T-helper 2 cell (primary cell): ENCODE measurements at places on chromosomes 5 and 9.

DNA sequence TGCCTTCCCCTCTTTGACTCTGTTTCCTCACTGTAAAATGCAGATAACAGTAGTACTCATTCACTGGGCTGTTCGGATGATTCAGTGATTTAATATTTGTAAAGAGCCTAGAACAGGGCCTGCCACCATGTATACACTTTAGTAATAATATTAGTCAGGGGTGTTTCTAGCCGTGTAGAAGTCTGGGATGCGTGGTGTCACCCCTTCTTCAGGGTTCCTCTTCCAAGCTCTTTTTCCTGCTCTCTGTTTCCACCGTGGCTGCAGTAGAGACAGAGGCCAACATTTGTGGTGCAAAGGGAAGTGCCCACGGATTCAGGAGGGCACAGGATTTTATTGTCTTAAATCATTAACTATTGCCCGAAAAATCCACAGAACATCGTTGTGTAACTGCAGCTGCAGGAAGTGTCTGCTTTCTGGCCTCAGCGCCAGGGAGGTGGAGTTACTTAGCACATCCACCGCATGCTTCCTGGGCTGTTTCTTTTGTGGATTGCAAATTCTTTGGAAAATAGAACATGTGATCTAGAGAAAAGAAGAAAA is 61.7 kb downstream of the TRIO start:
- DNase-seq: no peak

GRCh38 chr5:137195483-137195882 is 303.6 kb downstream of the SPOCK1 start:
- no peak for DNase-seq

DNA sequence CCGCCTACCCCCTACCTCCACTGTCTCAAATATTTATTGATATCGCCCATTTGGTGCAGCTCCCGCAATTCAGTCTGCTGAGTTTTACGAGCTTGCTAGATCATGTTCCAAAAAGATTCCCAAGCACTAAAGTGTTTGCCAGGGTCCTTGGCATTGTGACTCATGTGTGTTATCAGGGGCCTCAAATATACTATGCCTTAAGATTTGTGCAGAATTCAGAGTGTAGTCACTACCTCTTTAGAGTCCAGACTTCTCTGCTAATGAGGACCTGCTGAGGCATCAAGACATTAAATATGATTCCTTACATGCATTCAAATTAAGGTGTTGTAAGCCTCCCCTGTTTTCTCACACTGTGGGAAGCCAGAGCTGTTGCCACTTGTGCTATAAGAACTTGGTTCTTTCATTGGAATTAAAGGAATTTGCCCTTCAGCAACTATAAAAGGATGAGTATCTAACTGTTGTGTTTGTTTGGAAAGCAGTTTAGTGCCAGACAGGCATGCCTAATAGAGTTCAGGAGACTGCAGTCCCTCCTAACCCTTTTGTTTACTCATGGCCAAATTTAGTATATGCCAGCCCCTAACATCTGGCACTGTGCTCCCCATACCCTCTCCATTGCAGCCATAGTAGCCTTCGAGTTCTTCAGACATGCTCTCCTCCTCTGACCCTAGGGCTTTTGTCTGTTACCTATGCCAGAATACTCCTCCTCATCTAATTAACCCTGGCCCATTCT is 316.4 kb downstream of the NR3C1 start:
- DNase-seq: no peak

DNA sequence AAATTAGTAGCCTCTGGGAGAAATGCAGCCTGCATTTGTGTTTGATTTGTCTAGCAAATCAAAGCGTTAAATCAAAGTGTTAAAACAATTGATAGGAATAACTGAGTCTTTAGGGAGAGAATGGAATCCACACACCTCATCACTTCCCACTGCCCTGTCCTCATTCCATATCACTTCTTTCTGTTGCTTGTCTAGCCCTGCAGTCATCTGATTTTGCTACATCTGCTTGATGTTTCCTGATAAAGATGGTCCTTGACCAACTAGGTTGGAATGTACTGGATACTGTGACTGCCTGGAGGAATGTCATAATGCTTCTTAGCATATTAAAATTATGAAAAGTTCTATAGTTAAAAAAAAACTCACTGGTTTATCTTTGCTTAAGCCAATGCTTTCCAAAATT is 119.9 kb downstream of the DOCK2 start:
- no peak for DNase-seq

GRCh38 chr9:129576546-129577543 is 44.1 kb downstream of the C9orf50 start:
- DNase-seq: no peak

GRCh38 chr5:80399526-80400239 is 8.2 kb upstream of the ZFYVE16 start:
- DNase-seq: no peak

GRCh38 chr5:146394486-146394885 is 52.6 kb upstream of the TCERG1 start:
- DNase-seq: no peak

- no peak for DNase-seq
These were observed 189.4 kb downstream of the TENT4A start for GRCh38 chr5:6902597-6902996.

DNA sequence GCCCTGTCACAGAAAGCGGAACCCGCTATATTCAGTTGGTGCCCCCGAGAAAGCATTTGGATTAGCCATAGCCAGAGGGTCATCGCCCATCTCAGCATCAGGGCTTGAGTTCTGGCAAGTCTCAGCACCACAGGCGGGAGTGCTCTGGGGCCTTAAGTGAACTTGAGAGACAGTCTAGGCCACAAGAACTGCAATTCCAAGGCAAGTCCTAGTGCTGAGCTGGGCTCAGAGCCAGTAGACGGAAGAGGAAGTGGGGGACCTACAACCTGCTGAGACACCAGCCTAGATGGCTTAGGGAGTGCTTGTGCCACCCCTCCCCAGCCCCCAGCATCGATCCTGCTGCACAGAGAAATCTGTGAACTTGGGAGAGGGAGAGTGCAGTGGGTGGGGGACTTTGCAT is 594.9 kb downstream of the CCDC171 start:
- no peak for DNase-seq

- no peak for DNase-seq
These were observed 148.5 kb downstream of the ISOC1 start for GRCh38 chr5:129243039-129243438.

DNA sequence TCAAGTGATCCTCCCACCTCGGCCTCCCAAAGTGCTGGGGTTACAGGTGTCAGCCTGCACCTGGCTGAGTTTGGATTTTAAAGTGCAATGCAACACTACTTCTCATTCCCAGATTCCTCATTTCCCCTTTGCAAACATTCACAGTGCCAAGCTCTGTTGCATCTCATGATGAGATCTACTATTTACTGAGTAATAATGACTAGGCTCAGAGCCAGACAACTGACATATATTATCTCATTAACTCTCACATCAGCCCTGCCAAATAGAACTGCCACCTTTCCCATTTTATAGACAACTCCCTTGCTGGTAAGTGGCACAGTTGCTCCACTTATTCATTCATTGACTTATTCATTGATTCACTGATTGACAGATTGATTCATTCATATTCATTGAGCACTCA is 7.0 kb downstream of the PDE6A start:
- no peak for DNase-seq

GRCh38 chr5:158233735-158234322 is 374.9 kb upstream of the CLINT1 start:
- DNase-seq: no peak

GRCh38 chr5:171624396-171624795 is 161.2 kb upstream of the SMIM23 start:
- no peak for DNase-seq

GRCh38 chr5:8188874-8189565 is 320.1 kb downstream of the MTRR start:
- DNase-seq: no peak

GRCh38 chr5:81336556-81336955 is 35.2 kb downstream of the ZCCHC9 start:
- no peak for DNase-seq

- DNase-seq: no peak
These were observed 21.7 kb downstream of the F2RL2 start for GRCh38 chr5:76601470-76601869.

- DNase-seq: no peak
These were observed 7.4 kb downstream of the SLC4A9 start for GRCh38 chr5:140367256-140368013.

GRCh38 chr9:93054758-93055704 is 3.5 kb upstream of the SUSD3 start:
- DNase-seq: no peak
